ENCODE measurements at places on chromosomes 11 and 22. TPM values are rescaled to one million over a fixed set of nuclear protein-coding genes. Genes with fewer than 3 reads are reported as not detected.

UCP2 gene
- 26.4 TPM for total RNA-seq

CARD16 gene
- 1.5 TPM for total RNA-seq

C1QTNF4 gene
- 0.37 TPM for total RNA-seq

DNA sequence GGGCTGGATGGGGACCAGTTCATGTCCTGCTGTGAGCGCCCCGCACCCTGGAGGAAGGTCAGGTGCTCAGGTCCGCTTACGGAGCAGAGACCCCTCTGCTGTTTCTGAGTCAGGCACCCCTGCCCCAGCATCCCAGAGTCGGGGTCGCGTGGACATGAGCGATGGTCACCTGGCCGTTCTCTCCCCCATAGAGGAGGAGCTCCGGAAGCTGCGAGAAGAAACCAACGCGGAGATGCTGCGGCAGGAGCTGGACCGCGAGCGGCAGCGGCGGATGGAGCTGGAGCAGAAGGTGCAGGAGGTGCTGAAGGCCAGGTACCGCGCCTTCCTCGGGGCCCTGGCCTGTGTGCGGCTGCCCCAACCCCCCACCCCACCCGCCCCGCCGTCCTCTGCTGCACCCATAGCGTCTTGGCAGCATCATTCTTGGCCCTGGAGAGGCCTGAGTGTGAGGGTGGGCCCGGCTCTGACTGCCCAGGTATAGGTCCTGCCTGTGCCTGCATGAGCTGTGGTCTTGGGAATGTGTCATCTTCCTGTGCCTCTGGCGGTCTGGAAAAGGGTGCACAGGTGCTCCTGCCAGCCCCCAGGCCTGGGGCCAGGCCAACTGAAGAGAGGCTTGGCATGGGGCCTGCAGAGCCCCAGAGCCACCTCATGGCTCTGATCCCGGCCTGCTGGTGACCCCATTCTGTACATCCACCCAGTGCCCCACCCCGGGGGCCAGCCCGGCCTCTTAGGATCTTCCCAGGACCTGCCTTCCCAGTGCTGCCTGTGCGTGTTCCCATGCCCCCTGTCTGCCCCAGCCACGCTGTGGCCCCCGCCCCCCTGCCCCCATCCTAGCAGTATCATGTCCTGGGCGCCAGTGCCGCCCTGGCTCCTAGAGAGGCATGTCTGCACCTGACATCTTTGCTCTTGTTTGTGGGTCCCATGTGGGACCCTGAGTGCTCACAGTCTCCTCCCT is 38.1 kb downstream of the GRAMD4 start:
- DNase-seq: no peak

BDNF gene
- 4.2 TPM for total RNA-seq

DNA sequence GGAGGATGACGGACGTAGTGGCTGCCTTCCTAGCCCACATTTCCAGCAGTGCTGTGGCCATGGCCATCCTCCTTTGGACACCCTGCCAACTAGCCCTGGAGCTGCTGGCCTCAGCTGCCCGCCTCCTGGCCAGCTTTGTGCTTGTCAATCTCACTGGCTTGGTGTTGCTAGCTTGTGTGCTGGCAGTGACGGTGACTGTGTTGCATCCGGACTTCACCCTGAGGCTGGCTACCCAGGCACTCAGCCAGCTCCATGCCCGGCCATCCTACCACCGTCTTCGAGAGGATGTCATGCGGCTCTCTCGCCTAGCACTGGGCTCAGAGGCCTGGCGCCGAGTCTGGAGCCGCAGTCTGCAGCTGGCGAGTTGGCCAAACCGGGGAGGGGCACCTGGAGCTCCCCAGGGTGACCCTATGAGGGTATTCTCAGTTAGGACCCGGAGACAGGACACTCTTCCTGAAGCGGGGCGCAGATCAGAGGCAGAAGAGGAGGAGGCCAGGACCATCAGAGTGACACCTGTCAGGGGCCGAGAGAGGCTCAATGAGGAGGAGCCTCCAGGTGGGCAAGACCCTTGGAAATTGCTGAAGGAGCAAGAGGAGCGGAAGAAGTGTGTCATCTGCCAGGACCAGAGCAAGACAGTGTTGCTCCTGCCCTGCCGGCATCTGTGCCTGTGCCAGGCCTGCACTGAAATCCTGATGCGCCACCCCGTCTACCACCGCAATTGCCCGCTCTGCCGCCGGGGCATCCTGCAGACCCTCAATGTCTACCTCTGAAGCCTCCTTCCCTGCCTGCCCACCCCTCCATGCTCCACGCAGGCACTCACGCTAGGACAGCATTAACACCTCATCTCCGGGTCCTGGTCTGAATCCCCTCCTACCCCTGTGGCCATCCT is 1.6 kb downstream of the RNF26 start:
- no peak for DNase-seq

GRCh38 chr11:73239571-73240189 is 21.6 kb downstream of the P2RY2 start:
- DNase-seq: no peak

DNA sequence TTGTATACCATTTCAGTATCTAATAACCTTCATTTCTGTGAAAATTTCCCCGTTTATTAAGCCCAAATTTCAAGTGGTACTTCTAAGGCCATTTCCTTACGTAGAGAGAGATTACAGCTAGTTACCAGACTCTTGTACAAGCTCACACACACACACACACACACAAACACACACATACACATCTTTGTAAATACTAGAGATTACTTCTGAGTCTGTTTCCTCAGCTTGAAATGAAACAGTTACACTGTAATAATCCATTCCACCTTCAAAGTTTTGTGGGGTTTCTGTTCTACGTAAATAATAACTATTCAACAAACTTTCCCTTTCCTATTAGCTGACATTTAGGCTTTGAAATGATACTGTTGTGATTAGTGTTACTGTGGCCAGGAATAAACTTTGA is 6.2 kb downstream of the POGLUT3 start:
- DNase-seq: no peak

VWA5A gene
- total RNA-seq: 10.5 TPM

P2RX6 gene
- 2.6 TPM for total RNA-seq

GRCh38 chr22:44201665-44202064 is 20.9 kb downstream of the PARVG start:
- DNase-seq: no peak

SCN3B gene
- total RNA-seq: not detected

DNA sequence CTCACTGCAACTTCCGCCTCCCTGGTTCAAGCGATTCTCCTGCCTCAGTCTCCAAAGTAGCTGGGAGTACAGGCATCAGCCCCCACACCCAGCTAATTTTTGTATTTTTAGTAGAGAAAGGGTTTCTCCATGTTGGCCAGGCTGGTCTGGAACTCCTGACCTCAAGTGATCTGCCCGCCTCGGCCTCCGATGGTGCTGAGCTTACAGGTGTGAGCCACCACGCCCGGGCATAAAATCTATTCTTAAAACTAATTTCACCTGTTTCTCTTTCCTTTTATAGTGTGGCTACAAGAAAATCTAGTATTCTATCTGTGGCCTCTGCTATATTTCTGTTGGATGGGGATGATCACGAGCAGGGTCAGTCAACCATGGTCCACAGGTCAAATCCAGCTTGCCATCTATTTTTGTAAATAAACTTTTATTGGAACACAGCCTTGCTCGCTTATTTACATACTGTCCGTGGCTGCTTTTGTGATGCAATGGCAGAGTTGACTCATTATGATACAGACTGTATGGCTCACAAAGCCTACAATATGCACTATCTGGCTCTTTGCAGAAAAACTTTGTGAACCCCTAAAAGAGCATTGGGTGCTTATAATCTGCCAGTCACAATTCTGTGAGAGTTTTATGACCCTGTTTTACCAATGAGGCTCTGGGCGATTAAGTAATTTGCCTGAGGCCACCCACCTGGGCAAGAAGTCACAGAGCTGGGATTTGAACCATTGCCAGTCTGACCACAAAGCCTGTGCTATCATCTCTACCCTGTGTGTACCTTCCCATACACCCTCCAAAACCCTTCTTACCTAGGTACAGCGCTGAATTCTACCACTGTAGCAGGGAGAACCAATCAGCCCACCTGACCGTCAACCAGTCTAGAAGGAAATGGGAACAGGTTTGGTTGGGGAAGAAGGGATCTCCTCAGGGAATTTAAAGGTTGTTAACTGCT is 28.3 kb downstream of the SLC1A2 start:
- no peak for DNase-seq

GRCh38 chr11:37718431-37718999 is 1120.5 kb upstream of the RAG2 start:
- no peak for DNase-seq

GRCh38 chr22:35777335-35777975 is 59.8 kb downstream of the APOL5 start:
- no peak for DNase-seq

GRCh38 chr22:30325065-30325720 is 1.5 kb downstream of the TBC1D10A start:
- DNase-seq: no peak

GRCh38 chr11:73461335-73461840 is 85.2 kb downstream of the RELT start:
- DNase-seq: no peak

- peak; percentile 59 for DNase-seq
Measured at GRCh38 chr22:28027453-28028448, 108.7 kb upstream of the PITPNB start.

- DNase-seq: no peak
Measured at GRCh38 chr11:24886880-24887619, 390.2 kb downstream of the LUZP2 start.

DNA sequence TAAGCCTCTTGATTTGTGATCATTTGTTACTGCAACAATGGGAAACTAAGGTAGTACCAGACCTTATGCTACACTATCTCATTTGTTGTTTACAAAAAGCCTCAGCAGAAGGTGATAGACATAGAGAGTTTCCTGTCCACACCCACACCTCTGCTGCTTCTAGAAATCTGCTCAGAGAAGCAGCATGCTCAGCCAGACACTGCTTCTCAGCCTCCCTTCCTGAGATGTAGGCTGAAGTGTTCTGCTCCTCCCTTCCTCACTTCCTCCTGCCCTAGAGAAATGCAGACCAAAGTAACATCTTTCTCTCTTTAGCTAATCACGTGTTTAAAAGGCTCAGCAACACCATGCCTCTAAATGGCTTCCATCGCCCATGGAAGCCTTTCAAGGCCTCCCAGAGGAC is 88.4 kb downstream of the SLC1A2 start:
- DNase-seq: no peak

SLC22A12 gene
- not detected for total RNA-seq

DNA sequence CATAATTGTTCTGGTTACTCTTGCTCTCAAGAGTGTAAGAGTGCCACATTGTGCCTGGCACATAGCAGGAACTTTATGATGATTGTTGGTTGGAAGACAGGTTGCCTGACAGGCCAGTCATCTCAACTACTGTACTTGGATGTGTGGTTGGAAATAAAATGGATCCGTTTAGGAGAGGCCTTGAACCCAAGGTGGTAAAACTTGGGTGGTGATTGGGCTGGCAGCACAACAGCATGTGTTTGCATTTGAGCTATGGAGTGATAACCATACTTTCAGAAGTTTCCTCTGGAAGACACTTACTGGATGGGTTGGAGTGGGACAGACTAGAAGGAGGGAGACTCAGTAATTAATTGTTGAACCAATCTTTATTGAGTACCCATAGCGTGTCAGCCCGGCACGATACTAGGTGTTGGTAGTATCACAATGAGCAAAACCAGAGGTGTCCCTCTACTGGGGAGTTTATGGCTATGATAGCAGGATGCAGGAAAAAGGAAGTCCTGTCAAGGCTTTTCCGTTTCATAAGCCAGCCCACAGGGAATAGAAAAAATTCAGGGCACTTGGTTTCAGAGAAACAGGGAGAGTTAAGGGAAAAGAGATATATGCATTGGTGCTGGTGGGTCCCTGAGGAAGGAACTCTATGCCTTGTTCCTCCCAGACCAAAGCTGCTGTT is 3.1 kb upstream of the TMEM109 start:
- DNase-seq: no peak

KCNJ4 gene
- 0.43 TPM for total RNA-seq

- no peak for DNase-seq
Measured at GRCh38 chr11:5198285-5198684, 2.2 kb downstream of the OR51V1 start.

ANO5 gene
- total RNA-seq: not detected

DNA sequence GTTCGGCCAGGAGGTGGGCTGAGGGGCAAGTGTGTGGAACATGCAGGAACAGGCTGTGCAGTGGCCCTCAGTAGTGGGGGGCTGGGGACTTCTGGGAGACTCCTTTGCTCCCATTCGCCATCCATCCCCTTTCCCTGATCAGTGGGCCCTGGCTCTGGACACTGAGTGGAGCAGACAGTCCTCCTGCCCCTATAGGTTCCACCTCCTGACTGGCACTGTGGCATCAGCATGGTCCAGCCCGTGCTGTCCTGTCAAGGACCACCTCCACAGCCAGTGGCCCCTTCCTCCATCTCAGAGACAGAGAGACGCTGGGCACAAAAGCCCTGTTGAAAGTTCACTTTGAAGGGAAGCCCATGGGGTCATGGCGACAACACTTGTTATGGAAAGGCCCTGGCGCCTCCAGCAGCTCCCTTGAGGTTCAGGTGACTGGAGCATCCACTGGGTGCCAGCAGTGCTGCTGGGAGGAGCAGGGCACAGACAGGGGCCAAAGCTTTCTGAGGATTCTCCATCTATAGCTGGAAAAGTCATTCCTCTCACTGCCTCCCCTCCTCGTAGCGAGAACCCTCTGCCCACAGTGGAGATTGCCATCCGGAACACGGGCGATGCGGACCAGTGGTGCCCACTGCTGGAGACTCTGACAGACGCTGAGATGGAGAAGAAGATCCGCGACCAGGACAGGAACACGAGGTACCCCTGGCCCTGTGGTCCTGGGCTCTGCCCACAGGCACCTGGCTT is 5.6 kb downstream of the DERL3 start:
- no peak for DNase-seq

ADM2 gene
- total RNA-seq: 21.1 TPM

DNA sequence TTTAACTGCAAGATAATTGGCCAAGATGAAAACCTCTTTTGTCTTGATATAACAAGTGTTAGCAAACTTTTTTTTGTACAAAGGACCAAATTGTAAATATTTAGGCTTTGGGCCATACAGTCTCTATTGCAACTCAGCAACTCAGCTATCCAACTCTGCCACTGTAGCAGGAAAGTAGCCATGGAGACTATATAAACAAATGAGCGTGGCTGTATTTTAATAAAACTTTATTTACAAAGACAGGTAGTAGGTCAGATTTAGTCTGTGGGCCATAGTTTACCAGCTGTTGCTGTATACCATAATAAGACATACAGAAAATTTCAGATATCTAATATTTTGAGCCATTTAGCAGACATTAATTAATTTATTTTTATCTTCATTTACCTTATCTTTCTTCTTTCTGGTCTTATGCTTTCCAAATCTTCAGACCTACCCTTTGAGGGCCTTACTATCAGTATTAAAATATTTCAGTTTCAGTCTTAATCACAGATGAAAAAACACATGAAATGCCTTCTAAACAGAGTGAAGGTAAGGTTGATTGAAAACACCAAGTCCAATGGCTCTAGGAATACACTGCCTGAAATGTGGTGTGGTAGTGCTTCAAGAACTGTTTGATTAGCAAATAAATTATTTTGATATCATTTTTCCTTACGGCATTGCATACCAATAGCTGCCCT is 256.9 kb upstream of the CTSC start:
- DNase-seq: no peak

DNA sequence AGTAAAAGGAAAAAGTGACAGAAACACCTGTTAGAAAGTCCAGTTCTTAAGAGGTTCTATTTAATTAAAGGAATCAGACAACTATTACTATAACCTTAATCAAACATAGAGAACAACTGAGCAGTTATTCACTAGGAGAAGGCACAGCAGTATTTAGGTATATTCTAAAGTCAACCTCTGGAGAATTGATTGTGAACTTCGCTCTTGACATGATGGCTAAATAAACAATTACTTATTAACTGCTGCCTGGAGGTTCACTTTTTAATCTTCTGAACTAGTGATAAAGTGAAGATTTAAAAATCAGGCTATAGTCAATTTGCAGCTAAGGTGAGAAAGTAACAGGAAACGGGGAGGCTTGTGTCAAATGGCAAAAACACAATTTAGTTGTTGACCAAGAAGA is 557.3 kb downstream of the FAM181B start:
- DNase-seq: no peak

INS gene
- total RNA-seq: not detected

C11orf21 gene
- 0.16 TPM for total RNA-seq

Measured in osteocyte (in vitro differentiated cells).